ENCODE measurements at places on chromosomes 12 and 14.

DNA sequence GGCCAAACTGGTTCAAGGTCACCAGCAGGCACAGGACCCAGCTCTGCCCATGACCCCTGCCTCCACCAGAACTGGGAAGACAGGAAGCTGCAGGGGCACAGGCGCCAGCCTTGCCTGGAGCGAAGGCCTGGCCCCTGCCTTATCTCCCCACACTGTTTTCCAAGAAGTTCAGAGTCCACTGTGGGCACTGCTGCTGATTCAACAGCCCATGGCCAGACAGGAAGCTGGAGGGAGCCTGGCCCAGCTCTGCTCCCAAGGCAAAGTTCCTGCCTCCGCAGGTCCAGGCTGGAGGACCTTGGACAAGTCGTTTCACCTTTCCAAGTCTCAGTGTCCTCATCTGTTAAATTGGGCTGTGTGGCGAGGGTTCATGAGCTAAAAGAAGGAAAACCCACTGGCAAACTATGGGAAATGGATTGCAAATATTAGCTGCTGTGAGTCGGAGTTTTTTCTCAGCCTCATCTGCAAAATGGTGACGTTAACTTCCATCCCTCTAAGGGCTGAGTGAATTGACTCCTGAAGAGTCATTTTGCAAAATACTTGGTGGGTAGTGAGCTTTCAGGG lies 1.2 kb downstream of the PHETA1 start:
- peak; percentile 33 for DNase-seq

DNA sequence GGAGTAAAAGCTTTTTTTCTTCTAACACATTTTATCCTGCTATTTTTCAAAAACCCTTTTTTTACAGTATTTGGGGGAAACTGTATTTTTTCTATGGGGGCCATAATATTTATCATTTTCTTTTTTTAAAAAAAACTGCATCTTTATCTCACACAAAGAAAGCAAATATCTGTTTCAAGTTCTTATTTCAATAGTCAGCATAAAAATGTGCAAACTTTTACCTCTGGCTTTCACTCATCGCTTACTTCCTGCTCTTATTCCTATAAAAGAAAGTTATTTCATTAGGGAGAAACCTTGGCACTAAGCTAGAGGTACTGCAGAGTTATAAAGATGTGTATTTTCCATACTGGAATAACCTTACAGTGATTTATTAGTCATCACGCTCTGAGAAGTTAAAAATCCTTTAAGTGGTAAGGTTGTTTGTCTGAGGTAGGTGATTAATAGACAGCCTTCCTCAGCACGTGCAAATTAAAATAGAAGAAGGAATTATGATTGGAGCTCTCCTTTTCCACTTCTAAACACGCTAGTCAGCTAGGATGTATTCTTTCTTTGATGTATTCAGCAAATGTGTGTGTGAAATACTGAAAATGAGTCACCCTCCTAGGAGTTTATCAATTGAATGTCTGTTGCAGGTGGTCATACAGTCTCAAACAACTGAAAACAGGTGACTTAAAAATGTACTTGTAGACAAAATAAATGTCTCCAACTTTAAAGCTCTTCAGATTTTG lies 461.0 kb downstream of the GXYLT1 start:
- no peak for DNase-seq

DNA sequence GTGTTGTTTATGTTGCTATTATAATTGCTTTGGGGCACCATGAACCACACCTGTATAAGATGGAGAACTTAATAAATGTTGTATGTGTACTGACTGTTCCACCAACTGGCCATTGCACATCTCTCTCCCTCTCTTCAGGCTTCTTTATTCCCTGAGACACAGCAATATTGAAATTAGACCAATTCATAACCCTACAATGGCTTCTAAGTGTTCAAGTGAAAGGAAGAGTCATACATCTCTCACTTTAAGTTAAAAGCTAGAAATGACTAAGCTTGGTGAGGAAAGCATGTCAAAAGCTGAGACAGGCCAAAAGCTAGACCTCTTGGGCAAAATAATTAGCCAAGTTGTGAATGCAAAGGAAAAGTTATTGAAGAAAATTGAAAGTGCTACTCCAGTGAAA lies 373.3 kb downstream of the RGS6 start:
- no peak for DNase-seq

DNA sequence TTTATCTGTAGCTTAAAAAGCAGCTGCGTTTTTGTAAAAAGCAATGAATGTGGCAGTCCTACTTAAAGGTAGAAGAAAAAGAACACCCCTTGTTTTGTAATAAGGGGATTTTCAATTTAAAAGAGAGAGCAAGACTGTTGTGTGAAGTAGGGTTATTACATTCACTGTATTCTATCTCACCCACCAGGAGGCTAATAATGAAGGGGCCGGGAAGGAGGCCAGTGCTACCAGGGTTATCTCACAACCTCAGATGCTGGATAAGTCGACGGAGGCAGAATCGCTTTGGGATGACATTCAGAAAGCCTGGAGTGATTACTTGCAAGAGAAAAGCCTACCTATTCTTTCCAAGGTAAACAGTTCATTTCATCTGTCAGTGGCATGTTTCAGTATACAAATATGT lies 97.7 kb downstream of the RMST start:
- no peak for DNase-seq

DNA sequence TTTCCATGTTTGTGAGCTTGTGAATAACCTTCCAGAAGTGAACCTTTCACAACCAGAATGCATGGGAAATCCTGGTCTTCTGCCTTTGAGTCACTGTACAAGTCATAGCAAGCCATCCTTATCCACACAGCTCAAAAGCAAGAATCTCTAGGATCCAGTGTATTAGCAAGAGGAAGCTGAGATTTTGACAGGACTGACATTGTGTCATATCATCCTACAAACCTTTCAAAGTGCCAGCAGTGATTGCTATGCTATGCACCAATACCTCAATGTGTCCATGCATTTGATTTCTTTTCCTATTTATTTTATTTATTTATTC lies 13.5 kb upstream of the NRDE2 start:
- DNase-seq: no peak

DNA sequence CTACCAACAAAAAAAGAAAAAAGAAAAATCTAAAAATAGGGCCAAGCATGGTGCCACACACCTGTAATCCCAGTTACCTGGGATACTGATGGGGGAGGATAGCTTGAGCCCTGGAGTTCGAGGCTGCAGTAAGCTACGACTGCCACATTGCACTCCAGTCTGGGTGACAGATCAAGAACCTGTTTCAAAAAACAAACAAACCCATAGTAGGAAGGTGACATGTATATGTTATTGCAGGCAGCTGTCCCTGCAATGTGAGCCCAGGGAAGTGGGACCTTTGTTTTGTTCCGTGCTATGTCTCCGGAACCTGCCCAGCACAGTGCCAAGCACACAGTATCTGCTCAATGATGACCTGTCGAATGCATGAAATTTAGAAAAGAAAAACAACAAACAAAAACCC lies 37.2 kb upstream of the YY1 start:
- DNase-seq: no peak

GRCh38 chr14:86619726-86620125 lies 1089.8 kb downstream of the FLRT2 start:
- no peak for DNase-seq

DNA sequence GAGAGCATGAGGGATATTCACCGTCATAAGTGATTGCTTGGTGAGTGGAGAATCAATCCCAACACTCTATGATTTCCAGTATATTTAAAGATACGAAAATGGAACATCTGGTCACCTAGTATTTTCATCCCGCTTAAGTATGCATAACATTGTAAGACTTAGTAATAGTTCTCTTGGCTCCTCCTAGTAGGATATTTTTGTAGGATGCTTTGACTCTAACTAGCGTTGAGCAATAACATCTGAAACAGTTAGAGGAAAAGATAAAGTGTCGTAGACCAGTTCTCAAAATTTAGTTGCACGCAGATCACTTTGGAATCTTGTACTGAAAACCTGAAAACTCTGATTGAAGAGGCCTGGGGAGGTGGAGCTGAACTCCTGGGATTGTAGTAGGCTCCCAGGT lies 7.6 kb downstream of the SAMD4A start:
- no peak for DNase-seq

DNA sequence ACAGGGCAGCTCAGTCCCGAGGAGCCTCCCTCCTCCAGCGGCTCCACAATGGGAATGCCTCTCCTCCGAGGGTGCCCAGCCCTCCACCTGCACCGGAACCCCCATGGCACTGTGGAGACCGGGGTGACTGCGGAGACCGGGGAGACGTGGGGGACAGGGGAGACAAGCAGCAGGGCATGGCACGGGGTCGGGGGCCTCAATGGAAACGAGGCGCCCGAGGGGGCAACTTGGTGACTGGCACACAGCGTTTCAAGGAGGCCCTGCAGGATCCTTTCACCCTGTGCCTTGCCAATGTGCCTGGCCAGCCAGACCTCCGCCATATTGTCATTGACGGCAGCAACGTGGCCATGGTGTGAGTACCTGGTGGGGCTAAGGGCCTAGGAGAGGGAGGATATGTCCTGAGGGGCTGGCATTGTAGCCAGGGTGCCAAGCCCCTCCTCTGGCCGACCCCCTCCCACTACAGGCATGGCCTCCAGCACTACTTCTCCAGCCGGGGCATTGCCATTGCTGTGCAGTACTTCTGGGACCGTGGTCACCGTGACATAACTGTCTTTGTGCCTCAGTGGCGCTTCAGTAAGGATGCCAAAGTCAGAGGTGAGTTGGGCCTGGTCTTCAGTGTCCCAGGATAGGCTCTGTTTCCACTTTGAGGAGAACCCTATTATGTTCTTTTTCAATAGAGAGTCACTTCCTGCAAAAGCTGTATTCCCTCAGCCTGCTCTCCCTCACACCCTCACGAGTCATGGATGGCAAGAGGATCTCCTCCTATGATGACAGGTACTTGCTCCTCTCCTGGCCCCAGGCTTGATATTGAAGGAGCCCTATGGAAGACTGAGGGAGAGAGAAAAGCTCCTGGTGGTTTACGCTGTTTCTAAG lies 2.7 kb downstream of the KHNYN start:
- DNase-seq: no peak

DNA sequence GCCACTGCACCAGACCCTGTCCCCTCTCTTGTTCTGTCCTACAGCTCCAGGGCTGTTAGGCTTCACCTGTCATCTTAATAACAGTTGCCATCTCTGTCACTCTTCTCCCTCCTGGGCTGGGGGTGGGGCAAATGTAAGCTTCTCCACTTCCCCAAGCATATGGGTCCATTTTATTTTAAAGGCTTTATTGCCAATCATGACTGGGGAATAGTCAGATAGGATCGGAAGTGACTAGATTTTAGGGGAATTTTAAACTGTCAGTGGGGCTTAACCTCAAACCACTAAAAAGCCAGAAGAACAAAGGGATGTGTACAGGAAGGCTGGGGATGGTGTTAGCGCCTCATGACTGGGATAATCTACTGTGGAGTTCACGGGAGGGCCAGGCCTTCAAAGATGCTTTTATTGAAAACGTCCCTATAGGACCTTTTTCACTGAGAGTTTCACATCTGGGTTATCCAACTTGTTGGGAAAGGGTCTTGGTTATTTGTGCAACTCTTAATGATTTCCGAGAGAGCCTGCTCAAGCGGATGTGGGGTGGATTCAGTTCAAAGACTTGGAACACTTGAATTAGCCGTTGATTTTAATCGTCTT lies 41.6 kb downstream of the CHST11 start:
- no peak for DNase-seq

DNA sequence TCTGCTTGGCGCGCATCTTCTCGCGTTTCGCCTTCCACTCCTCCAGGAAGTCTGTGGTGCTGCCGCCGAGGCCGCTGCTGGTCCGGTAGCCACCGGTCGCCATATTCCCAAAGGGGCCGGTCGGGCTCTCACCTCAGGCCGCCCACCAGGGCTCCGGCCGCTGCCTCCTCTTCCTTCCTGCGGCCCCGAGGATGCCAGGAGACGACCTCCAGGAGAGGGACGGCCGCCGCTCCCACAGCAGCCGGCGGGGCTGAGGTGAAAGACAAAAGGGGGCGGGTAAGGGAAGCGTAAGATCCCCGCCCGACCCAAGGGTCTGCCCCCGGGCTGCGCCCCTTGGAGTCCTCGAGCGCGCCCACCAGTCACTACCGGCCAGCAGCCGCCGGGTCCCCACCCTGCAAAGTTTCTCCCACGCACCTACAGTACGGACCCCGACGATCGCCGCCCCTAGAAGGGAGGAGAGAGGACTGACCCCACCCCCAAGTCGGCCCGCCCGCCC lies 574 bp downstream of the PAWR start:
- DNase-seq: no peak

GRCh38 chr14:105325303-105325702 lies 10.8 kb downstream of the PACS2 start:
- DNase-seq: no peak

GRCh38 chr12:29700761-29701481 lies 82.8 kb downstream of the TMTC1 start:
- DNase-seq: no peak

- no peak for DNase-seq
Measured at GRCh38 chr12:120100630-120101029, 15.9 kb downstream of the RAB35 start.

DNA sequence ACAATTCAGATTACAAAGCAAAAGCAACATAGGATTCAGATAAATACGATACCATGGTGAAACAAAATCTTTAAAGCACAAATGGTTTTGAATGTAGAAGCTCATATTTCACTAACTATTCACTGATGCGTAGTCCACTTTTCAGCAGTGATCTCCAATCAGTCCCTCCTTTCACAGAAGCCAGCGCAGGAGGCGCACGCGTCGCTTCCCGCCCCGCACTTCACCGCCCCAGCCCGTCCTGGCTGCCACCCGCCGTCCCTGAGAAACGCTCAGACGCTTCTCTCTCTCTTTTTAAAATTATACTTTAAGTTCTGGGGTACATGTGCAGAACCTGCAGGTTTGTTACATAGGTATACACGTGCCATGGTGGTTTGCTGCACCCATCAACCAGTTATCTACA lies 19.8 kb upstream of the CHFR start:
- no peak for DNase-seq

DNA sequence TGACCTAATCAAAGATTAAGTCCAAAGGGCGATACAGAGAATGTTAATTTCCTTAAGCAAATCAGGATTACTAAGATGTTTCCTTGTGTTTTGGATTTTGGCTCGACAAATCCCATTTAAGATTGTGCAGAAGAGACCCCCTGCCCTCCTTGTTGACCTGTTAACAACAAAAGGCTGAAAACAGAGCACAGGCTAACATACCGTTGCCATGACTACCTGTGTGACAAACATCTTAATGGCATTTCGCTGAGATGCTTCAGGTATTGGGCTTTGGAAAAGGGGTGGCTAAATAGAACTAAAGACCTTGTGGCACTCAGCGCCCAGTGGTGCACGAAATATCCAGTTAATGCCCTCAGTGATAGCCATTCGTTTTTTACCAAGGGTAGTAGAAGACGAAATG lies 1532.3 kb upstream of the TMEM132C start:
- no peak for DNase-seq

DNA sequence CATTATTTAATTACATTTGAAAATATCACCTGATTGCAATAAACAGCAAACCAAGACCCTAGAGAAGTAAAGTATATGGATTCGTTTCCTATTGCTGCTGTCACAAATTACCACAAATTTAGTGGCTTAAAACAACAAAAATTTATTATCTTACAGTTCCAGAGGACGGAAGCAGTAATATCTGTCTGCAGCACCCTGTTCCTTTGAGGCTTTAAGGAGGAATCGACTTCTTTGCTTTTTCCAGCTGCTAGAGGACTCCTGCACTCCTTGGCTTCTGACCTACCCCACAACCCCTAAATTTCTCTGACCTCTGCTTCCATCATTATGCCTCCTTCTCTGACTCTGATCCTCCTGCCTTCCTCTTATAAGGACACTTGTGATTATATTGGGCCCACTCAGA lies 23.8 kb upstream of the PPM1A start:
- peak; percentile 54 for DNase-seq

- DNase-seq: no peak
Measured at GRCh38 chr12:37565112-37565511, 751.5 kb upstream of the ALG10B start.

GRCh38 chr12:7210642-7211151 lies 21.2 kb downstream of the PEX5 start:
- DNase-seq: no peak

All from hematopoietic multipotent progenitor cell treated with erythropoietin and hydrocortisone succinate and interleukin-3 and kit ligand, for 8 days (in vitro differentiated cells).